SK-N-DZ (cell line): ENCODE measurements at places on chromosomes 3 and 15.

- no peak for DNase-seq
Observed at GRCh38 chr15:58249646-58250312, 111.6 kb downstream of the AQP9 start.

GRCh38 chr15:65328506-65329287 is 24.2 kb downstream of the RNU5B-1 start:
- no peak for DNase-seq

DNA sequence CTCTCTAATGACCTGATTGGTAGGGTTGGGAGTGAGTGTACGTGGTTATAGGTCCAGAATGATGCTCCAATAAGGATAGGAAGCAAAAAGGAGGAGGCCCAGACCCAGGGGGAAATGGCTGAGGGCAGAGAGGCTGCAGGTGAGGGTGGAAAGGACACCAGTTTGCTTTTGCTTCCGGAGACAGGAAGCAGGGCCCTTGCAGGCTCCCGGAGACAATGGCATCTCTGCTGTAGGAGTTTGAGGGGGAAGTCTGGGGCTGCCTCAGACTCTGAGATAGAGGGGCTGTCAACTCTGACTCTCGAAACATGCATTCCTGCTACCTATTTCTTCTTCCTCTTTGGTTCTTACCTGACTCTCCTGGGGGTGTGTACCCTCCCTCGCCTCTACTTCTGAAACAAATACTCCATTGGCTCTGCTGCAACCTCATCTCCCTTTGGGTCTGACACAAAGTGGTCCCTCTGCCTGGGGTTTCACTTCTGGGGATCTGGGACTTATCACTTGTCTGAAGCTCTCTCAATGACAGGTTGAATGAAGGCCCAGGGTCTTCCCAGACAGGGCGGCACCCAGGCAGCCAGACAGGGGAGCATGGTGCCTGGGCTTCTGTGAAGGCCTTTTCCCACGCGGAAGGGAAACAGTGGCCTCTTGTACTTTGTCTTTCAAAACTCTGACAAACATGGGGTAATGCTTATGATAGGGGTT is 61.5 kb downstream of the CHRD start:
- DNase-seq = peak; percentile 31

GRCh38 chr15:43440721-43441281 is 52.2 kb downstream of the TP53BP1 start:
- peak; percentile 12 for DNase-seq

DNA sequence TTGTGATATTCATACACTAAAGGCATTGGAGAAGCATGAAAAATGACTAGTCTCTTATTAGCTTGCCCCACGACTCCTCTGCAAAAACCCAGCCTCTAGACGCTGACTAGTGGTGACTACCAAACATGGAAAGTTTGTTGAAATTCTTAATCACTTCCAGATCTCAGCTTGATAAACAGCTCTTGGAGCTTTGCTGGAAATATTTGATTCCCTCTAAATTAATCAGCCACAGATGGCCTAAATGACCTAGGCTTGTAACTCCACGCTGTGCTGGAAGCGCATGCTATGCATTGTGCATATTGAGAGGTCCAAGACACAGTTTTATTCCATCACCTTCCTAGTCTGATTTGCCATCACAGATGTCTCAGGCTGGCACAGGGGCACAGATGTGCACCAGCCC is 244.7 kb upstream of the ST8SIA2 start:
- DNase-seq = no peak

DNA sequence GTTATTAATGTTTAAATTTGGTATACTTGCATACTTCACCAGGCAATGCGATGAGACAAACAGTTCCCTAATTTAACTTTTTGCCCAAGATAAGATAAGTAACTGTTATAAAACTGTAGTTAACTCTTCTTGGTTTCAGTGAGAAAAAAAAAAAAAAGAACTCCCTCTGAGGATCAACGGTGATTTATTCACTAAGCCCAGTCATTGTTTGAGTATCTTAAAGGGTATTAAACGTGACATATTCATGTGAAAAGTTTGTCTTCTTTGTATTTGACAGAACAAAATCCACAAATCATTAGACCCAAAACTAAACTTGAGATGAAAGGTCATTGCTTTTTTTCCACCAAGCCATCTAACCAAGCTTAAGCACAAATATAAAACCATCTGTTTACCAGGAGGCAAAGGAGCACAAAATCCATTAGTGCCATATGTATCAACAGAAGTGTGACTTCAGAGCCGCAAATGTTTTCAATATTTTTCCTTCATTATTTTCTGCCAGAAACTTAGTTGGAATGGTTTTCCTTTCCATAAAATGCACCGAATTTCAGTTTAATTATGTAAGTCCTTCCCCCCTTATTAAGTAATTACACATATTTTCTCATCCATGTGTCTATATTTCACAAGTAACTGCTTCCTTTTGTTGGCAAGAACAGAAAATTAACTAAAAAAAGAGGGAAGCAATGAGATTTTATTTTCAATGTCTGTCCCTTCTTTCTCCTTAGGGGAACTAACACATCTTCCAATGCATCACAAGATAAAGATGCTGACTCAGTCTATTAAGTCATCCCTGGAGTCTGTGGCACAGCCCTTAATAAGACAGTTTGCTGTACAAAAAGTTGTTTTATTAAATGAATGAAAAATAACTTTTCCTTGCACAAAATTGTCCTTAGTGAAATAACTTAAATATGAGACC is 92.2 kb upstream of the RAP2B start:
- no peak for DNase-seq

DNA sequence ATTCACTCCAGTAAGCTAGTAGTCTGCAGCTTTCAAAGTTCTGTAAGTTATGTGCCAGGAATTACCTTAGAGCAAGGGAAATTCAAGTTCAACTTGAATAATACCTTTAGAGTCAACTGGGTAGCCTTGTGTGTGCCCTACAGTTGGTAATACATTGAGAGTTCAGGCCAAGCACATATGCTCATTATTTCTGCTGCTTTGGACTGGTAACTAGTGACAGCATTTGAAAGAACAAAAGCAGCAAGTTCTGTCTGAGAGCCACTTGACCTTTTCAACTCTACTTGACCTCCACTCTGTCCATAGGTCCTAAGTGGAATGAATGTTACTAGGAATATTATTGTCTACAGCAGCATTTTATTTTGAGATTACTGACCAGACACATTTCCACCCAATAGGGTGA is 723.5 kb downstream of the NLGN1 start:
- DNase-seq = no peak

DNA sequence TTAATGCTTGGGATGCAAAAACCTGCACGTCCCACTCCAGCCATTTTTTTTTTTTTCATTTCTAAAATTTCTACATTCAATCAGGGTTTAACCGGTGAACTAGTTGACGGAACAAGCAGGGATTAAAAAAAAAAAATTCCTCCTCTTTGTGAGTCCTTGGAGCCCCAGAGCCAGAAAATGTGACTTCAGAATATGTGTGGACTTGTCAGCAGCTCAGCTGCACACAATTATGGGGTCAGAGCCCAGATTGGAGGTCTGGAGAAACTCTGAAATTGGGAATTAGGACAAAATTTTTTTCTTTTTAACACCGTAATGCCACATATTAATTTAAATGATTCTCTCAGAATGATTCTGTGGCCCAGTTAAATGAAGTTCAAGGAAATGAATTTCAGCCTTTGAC is 921.0 kb upstream of the CFAP20DC start:
- no peak for DNase-seq

GRCh38 chr3:133137042-133137996 is 99.1 kb downstream of the TMEM108 start:
- no peak for DNase-seq

DNA sequence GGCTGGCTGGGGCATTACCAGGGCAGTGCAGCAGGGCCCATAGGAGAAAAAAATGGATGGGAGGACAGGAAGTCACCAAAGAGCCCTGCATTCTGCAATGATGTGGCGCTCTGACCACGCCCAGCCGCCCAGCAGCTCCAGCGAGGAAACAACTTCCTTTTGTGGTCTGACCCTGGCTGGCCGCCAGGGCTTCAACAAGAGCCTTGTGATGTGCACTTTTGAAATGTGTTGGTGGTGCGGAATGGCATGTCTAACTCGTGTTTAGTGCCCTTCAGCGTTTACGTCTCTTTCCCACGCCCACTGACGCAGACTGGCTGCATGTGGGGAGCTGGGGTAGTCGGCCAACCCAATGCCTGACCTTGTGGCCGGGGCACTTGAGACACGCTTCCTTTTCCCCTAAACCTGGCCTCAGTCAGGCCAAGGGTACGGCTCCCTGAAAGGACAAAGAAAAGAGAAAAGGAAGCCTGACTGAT is 81.9 kb upstream of the CTNNB1 start:
- no peak for DNase-seq

DNA sequence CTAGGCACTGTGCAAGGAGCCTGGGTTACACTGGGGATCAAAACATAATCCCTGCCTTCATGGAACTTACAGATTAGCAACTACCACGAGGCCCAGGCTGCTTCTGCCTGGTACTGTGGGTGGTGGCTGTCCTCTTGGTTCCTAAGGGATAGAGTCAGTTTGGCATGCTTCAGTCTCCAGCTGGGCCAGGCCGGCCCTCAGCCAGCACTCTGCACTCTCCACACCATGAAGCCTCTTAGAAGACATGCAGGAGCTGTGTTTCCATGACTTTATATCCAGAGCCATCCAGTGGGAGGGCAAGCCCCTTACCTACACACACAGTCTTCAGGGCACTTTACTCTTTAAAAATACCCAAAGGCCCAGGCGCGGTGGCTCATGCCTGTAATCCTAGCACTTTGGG is 54.4 kb downstream of the ATP1B3 start:
- DNase-seq = no peak

DNA sequence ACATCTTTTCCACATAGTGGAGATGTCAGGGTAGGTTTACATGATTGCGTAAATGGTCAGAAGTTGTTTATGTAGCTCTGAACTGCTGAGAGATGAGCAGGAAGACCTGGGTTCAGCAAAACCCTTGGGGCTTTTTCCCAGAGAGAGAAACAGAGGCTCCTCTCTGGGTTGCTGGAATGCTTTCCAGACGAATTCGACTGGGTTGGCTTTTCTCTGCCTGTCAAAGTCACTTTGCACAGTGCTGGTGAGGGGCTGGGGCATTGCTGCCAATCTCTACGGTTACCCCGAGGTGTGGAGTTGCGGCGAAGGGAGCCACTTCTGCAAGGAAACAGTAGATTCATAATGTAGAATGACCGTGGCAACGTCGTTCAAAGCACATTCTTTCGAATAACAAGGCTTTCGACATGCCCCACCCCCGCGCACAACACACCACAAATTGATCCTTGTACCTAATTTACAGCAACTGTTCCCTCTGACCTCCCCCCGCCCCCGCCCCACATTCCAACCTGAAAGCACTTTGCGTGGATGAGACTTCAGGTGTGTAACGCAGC is 950 bp upstream of the CNTN4 start:
- DNase-seq = peak; percentile 16

DNA sequence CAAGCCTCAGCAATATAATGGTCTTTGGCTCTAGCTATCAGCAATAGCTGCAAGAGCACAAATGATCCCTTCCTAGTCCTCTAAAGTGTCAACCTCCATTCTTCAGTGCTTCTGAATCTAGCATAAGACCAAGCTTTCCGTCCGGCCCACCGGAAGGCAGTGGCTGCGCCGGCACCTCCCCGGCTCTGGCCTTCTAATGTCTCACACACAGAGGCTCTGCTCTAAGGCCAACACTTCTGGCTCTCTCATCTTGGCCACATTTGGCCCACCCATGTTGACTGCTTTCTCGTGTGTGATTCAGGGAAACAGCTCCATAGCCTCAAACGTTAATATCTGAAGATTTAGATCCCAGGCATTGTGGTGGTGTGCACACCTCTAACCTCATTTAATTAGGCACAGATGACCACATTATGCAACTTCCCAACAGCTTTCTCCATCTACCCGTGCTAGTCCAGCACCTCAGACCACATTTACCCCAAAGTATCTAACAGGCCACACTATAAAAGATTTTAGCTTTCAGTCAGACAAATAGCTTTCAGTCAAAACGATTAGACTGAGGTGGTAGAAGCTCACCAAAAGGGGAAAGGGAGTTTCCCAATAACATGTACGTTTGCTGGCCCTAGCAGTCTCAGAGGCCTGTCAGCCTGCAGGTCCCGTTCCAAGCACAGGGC is 19.3 kb downstream of the SLC51A start:
- DNase-seq = no peak

- DNase-seq = no peak
Observed at GRCh38 chr15:95298729-95299128, 1031.8 kb upstream of the NR2F2 start.

- DNase-seq = no peak
Observed at GRCh38 chr3:54875596-54876268, 52.1 kb downstream of the LRTM1 start.

GRCh38 chr3:7760718-7761117 is 740.9 kb upstream of the LMCD1 start:
- no peak for DNase-seq

- no peak for DNase-seq
Observed at GRCh38 chr15:75952525-75952924, 48.8 kb downstream of the FBXO22 start.

DNA sequence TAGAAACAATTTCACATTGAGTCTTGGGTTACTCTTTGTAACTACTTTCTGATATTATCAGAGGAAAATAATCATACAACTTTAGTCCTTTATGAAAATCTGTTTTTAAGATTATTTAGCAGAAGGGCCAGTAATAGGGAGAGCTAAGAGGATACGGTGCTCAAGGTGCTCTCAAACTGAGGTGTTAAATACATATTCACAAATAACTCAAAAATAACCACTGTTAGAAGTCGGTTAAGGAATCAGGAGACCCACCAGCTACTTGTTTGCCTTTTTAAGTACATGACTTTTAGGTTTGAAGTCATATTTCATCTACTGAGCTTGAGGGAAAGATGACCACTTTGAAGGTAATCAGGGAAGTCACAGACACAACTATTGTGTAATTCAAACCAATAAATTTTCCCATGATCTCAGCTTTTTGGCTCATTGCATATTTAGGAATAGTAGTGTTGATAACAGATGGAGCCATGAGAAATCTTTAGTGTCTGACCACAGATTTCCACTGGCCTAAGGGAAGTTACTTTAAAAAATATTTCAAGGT is 1.4 kb upstream of the RSRC1 start:
- DNase-seq = no peak

- DNase-seq = no peak
Observed at GRCh38 chr15:79161837-79162508, 71.4 kb upstream of the RASGRF1 start.

GRCh38 chr3:189202583-189202982 is 30.8 kb downstream of the TPRG1 start:
- DNase-seq = no peak

GRCh38 chr3:61053781-61054496 is 197.3 kb downstream of the FHIT start:
- DNase-seq = no peak

DNA sequence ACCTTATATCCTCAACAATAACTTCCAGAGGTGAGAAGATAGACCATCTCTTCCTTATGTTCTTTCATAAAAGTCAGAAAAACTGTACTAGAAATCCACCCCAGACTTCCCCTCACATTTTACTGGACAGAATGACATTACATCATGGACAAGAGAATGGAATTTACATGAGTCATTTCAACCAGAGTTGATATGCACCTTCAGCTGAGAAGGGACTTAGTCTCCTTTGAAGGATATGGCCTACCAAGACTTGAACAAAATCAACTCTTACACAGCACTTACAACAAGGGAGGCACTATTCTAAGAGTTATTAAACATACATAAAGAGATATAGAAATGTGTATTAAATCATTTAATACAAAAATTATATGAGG is 380.0 kb upstream of the DPH6 start:
- no peak for DNase-seq
